ENCODE measurements at places on chromosomes 2 and 18. TPM values are rescaled to one million over a fixed set of nuclear protein-coding genes. Genes with fewer than 3 reads are reported as not detected.

DNA sequence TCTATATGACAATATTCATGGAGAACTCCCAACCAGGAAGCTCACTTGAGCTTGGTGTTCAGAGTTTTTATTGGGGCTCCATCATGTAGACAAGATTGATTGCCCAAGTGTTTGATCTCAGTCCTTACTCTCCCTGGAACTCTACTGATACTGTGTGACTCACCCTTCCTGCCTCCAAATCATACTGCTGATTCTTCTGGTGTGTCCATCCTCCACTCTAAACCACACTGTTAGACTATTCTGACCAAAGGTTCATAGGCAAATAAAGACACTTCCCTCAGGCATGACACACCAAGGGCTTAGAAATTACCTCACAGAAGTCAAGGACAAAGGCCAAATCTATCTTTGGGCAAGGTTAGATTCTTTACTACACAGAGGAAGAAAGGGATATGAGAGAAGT is 107.9 kb upstream of the CDH20 start:
- H3K27ac ChIP-seq: no peak overlapping the region
- H3K36me3 ChIP-seq: no peaks in the 10 kb centered on the region
- no peaks in the 10 kb centered on the region for H3K4me1 ChIP-seq
- no peak for DNase-seq
- H3K4me3 ChIP-seq: no peak overlapping the region
- H3K27me3 ChIP-seq: no peaks in the 10 kb centered on the region

GRCh38 chr2:28172114-28172898 is 220.4 kb upstream of the FOSL2 start:
- DNase-seq: no peak
- no peaks in the 10 kb centered on the region for H3K27me3 ChIP-seq
- H3K4me3 ChIP-seq: no peak overlapping the region
- no peaks in the 10 kb centered on the region for H3K36me3 ChIP-seq
- no peaks in the 10 kb centered on the region for H3K4me1 ChIP-seq
- H3K27ac ChIP-seq: no peak overlapping the region

DNA sequence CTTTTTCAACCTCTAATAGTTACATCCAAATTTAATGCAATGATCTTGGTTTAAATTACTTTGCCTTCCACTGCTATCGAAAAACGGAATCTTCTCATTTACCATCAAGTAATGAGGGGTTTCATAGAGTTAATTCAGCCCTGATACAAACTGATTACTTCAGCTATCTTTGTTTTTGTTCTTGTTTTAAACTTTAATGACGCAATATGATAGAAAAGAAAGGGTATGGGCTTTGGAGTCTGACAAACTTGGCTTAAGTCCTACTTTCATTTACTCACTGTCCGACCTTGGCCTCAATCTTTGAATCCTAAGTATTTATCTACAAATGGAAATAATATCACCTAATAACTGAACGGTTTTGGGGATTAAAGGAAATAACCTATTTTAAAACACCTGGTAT is 16.1 kb downstream of the ADAM17 start:
- DNase-seq: no peak
- no peak overlapping the region for H3K4me3 ChIP-seq
- H3K36me3 ChIP-seq: peaks cover under 1% of the 10 kb centered on the region
- H3K4me1 ChIP-seq: no peaks in the 10 kb centered on the region
- no peaks in the 10 kb centered on the region for H3K27me3 ChIP-seq

DNA sequence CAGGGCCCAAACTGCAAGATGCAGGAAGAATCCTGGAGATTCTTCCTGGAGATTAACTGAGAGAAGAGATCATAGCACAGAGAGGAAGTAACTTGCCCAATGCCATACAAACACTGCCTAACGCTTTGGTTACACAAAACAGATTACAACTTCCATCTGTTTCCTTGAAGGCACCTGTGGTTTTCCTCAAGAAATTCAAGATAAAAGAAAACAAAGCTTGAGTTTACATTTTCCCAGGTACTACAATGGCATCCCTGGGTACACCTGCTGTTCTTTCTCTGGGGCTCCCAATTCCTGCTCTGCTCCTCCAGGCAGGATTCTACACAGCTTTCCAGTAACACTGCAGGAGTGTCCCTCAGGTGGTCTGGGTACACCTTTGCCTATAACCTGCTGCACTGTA is 781.9 kb upstream of the ID2 start:
- H3K27ac ChIP-seq: no peak overlapping the region
- H3K4me1 ChIP-seq: no peaks in the 10 kb centered on the region
- no peaks in the 10 kb centered on the region for H3K27me3 ChIP-seq
- no peaks in the 10 kb centered on the region for H3K36me3 ChIP-seq
- H3K4me3 ChIP-seq: no peak overlapping the region

GRCh38 chr2:63763391-63763941 is 78.2 kb upstream of the UGP2 start:
- no peak overlapping the region for H3K4me3 ChIP-seq
- H3K27ac ChIP-seq: no peak overlapping the region
- no peaks in the 10 kb centered on the region for H3K27me3 ChIP-seq
- no peak for DNase-seq

GRCh38 chr2:163752267-163752666 is 16.5 kb upstream of the FIGN start:
- no peak overlapping the region for H3K27ac ChIP-seq
- H3K4me1 ChIP-seq: no peaks in the 10 kb centered on the region
- no peak for DNase-seq
- no peak overlapping the region for H3K4me3 ChIP-seq

GRCh38 chr2:112812318-112813267 is 24.0 kb downstream of the IL1B start:
- H3K27me3 ChIP-seq: no peaks in the 10 kb centered on the region
- peak overlapping the region; percentile 32 for H3K27ac ChIP-seq
- no peaks in the 10 kb centered on the region for H3K36me3 ChIP-seq
- H3K4me3 ChIP-seq: no peak overlapping the region

- no peak overlapping the region for H3K4me3 ChIP-seq
- H3K27me3 ChIP-seq: no peaks in the 10 kb centered on the region
- H3K4me1 ChIP-seq: no peaks in the 10 kb centered on the region
- H3K36me3 ChIP-seq: no peaks in the 10 kb centered on the region
- peak; percentile 9 for DNase-seq
- H3K27ac ChIP-seq: no peak overlapping the region
These were observed 277.7 kb upstream of the MAP2 start for GRCh38 chr2:209145941-209146681.

DNA sequence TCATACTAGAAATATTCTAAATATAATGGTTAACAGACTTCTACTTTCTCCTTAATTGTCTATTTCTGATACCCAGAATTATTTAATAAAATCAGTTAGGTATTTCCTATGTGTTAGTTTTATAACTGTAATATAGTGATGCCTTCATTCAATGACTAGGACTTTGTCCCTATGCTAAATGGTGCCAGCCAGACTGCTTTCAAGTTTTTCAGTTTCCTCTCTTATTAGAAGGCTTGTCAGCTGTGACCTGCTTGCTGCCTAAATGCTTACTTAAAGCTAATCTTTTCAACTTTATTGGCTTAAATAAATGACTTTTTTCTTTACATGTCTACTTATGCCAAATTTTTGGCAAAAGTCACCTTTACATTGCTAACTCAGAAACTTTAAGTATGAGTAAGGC is 30.7 kb downstream of the BAZ2B start:
- no peak for DNase-seq
- no peaks in the 10 kb centered on the region for H3K36me3 ChIP-seq
- no peaks in the 10 kb centered on the region for H3K4me1 ChIP-seq
- no peaks in the 10 kb centered on the region for H3K27me3 ChIP-seq

DNA sequence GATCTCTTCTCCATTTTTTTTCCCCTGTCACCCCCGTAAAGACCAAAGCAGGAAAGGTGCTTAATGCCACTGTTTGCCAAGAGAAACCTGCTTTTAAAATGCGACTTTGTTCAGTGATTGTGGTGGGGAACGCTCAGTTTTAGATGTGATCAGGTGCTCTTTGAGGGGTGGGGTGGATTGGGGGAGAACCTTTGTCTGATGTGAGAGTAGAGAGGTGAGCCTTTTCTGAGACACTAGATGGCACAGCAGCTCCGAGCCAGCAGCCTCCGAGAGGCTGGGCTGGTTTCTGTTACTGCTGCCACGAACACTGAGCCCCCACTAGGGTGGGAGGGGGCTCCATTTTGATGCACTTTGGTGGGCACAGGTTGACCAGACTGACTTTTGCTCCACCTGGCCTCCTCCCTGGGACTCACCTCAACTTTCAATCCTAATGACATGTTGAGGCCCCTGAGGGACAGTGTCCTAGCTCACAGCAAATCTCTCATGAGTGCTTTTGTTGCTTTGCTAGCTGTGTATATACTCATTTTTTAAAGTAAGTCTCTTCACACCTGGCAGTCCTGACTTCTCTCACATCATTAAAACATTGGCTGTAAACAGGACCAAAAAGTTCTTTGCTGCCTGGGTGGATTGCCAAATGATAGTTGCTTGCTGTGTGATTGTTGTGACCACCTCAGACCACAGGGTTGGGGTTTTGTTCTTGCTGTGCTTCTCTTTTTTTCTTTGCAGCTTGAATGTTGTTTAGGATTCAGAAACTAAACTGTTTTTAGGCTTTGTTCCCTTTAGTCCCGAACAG is 98.2 kb upstream of the MAP3K20 start:
- no peaks in the 10 kb centered on the region for H3K4me1 ChIP-seq
- H3K4me3 ChIP-seq: no peak overlapping the region
- H3K27me3 ChIP-seq: no peaks in the 10 kb centered on the region
- no peak overlapping the region for H3K27ac ChIP-seq
- H3K36me3 ChIP-seq: no peaks in the 10 kb centered on the region
- DNase-seq: no peak

- H3K27ac ChIP-seq: no peak overlapping the region
- H3K27me3 ChIP-seq: no peaks in the 10 kb centered on the region
- no peak for DNase-seq
- no peaks in the 10 kb centered on the region for H3K36me3 ChIP-seq
These were observed 30.1 kb upstream of the FMNL2 start for GRCh38 chr2:152304836-152305235.

DNA sequence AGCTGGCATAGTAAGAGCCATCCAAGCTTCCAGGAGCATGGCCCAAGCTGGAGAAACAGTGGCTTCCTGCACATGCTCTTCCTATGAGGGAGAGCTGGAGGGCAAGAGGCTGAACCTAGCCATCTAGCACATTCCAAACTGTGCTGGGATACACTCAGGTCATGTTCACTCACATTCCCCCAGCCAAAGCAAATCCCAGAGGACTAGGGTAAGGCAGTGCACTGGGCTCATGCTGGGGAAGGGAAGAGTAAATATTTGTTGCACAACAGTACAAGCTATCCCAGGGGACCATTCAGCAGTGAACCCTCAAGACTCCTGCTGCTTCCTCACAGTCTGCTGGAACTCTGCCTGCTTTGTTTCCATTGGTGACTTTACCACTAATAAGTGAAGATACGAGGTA is 20.7 kb upstream of the GYPC start:
- H3K27me3 ChIP-seq: no peaks in the 10 kb centered on the region
- H3K4me3 ChIP-seq: no peak overlapping the region

DNA sequence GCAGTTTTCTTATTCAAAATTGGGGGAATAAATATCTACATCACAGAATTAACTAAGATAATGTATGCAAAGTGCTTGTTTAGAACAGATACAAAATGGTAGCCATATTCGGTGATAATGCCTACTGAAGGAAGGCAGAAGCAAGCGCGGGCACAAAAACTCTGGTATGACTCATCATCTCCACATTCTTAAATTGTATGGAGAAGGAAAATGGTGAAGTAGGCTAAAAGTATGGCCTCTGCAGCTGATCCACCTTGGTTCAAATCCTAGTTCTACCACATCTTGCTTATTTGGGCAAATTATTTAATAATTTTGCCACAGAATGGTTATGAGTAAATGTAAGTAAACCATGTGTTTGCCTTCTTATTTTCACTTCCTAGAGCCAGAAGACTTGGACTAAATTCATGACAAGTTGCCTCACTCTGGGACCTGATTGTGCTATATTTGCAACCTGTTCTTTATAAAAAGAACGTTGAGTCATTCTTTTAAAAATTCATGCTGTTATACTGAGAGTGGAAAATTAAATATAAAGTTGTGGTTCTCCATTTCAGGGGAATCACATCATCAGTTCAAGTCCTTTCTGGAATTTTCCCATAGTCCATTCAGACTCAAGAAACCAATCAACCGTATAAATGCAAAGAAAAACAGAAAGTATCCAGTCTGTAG is 9.0 kb upstream of the CDK15 start:
- H3K4me1 ChIP-seq: no peaks in the 10 kb centered on the region
- H3K27me3 ChIP-seq: no peaks in the 10 kb centered on the region
- DNase-seq: no peak

Gene KDSR
- total RNA-seq: 60.1 TPM

Gene CTAGE1
- total RNA-seq: not detected

Gene GKN2
- not detected for total RNA-seq

Gene KCNF1
- total RNA-seq: 0.22 TPM
